ENCODE measurements at places on chromosomes 13 and 19. TPM values are rescaled to one million over a fixed set of nuclear protein-coding genes. Genes with fewer than 3 reads are reported as not detected.

The ZNF573 gene
- total RNA-seq: 5.0 TPM

The KLK2 gene
- total RNA-seq: not detected

The ZNF677 gene
- 1.8 TPM for total RNA-seq

The PSG11 gene
- total RNA-seq: not detected

The TEKTIP1 gene
- 0.17 TPM for total RNA-seq

The DPF1 gene
- not detected for total RNA-seq

The SPTBN4 gene
- total RNA-seq: 0.84 TPM

The LPAR2 gene
- 1.0 TPM for total RNA-seq

The YJEFN3 gene
- total RNA-seq: 0.19 TPM

The RASAL3 gene
- 1.3 TPM for total RNA-seq
